Osteocyte (in vitro differentiated cells): ENCODE measurements at places on chromosomes 3 and 15. TPM values are rescaled to one million over a fixed set of nuclear protein-coding genes. Genes with fewer than 3 reads are reported as not detected.

- DNase-seq, result no peak
These were observed 48.0 kb downstream of the EEFSEC start for GRCh38 chr3:128201158-128201755.

DNA sequence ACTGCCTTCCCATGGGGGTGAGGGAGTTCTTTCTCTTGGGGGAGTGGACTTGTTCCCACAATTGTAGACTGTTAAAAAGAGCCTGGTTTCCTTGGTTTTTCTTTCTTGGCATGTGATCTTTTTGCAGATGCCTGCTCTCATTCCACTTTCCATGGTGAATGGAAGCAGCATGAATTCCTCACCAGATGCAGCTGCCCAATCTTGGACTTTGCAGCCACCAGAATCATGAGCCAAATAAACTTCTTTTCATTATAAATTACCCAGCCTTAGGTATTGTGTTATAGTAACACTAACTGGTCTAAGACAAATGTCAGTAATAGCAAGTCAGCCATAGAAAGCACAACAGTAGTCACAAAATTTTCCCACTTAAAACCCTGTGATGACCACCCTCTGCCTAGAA, 260.5 kb upstream of the THBS1 start:
- DNase-seq, result no peak

DNA sequence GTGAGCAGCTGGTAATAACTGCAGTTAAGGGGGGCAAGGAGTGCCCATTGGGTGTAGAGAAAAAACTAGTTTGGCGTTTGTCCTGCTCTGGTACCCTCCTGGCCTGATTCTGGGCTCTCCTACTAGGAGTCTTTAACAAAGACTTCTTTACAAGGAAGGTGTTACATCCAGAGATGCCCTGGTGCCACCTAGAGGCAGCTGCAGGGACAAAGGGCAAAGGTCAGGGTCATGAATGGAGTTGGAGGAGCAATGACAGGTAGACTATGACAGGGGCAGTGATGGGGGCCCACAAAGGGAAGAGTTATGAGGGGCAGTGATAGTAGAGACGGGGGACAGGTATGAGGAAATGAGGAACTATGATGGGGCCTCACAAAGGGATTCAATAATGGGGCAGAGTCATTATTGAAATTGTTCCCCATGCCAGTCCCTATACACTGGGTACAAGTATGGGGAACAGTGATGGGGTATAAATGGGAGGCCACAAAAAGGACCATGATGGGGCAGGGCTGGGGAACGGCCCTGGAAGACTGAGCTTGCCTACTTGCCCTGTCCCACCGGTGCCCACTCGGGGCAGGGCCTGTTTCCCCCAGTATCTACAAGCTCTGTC, 7.9 kb downstream of the CCDC71 start:
- DNase-seq, result no peak

DNA sequence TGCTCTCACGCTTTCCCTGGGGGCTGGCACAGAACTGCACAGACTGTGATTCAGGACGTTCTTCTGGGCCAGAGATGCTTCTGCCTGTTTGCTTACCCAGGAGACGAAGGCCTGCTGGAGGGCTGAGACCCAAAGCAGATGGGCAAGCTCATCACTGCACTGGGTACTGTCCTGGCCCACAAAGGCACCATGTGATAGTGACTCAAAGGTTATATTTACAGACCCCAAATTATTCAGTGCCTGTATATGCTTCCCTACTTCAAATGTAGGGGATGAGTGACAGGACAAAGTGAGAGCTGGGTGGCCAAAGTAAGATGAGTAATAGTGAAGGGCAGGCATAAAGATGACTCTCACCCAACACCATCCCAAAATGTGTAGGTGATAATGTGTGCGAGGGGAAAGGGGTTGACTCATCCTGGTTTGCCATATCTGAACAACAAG, 127.4 kb downstream of the WDR76 start:
- no peak for DNase-seq

GRCh38 chr15:49438962-49439631, 16.1 kb downstream of the FGF7 start:
- DNase-seq, result no peak

DNA sequence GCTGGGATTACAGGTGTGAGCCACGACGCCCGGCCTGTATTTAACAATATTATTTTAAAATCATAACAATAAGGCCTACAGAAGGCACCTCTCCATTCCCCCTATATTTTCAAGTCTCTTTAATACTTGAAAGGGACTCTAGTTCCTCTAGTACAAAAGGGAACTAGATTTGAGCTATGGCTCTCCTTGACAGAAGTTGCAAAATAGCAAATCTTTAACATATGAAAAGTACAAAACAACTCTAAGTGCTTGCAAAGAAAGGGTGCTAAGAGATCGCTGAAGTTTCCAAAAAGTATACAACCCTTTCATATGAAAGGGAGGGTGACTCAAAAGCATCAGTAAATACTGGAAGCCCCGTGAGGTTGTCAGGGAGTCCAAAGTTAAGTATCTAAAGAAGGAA, 23.8 kb downstream of the AP3S2 start:
- DNase-seq, result no peak

GRCh38 chr15:50774450-50774849, 8.9 kb upstream of the SPPL2A start:
- no peak for DNase-seq

Gene IREB2
- total RNA-seq, result 55.9 and 62.3 TPM in 2 replicates

Gene CPA3
- not detected in 2 replicates for total RNA-seq

Gene VIPR1
- total RNA-seq, result 8.9 and 9.2 TPM in 2 replicates

Gene CELSR3
- total RNA-seq, result 7.1 and 7.4 TPM in 2 replicates

Gene CCDC191
- total RNA-seq, result 4.3 and 7.1 TPM in 2 replicates
